ENCODE measurements at places on chromosomes 7 and 10.

DNA sequence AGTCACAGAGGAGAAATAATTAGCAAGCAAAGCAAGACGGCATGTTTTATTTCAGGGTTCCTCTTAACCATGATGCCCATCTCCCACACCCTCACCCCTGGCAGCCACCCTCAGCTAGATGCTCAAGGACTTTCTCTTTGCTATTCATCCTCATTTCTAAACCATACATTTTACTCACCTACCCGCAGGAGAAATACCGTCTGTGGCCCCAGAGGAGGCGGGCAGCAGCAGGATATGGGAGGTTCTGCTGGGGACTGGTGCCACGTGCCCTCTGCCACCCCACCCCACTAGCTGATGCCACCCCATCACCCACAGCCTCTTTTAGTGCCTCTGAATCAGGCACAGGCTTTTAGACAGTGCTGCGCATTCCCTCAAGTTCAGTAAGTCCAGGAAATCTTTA, 168.7 kb upstream of the ITGB1 start:
- no peak for DNase-seq

DNA sequence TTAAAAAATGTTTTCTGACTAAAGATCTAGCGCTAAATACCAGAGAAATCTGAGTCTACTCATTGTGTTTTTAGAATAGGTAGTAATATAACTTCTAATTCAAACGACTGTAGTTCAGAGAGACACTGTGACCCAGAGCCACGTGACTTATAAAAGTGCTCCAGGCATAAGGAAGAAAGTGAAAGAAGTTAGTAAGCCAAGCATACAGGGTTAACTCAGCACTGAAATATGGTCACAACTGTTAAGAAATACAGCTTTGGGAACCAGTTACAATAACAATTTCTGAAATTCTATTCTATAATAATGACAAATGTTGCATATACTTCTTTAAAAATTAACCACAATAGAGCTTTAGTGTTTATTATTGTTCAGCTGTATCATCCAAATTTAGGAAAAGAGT, 119.1 kb downstream of the TFEC start:
- DNase-seq: no peak

- no peak for DNase-seq
These were observed 24.0 kb downstream of the VOPP1 start for GRCh38 chr7:55548295-55548731.

DNA sequence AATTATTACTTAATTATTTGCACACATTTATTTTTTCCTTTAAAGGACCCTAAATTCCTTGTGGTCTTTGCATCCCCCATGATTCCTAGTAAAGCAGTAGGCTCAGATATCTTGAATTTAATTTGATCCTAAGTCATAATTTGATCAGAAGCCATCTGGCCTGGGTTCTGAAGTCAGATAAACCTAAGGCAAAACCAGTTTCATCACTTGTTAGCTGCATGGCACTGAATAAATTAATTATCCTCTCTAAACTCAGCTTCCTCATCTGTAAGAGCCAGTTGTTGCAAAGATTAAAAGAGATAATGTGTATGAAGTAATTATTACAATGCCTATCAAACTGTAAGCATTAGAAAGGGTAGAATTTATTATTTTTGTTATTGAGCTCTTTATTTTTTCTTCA, 293.1 kb downstream of the GRM8 start:
- DNase-seq: no peak

GRCh38 chr10:86970162-86970981, 2.1 kb downstream of the ADIRF start:
- DNase-seq: no peak

- DNase-seq: peak; percentile 46
These were observed 1.8 kb downstream of the DDIT4 start for GRCh38 chr10:72275351-72276012.

GRCh38 chr10:112799726-112800510, 150.1 kb upstream of the TCF7L2 start:
- no peak for DNase-seq

DNA sequence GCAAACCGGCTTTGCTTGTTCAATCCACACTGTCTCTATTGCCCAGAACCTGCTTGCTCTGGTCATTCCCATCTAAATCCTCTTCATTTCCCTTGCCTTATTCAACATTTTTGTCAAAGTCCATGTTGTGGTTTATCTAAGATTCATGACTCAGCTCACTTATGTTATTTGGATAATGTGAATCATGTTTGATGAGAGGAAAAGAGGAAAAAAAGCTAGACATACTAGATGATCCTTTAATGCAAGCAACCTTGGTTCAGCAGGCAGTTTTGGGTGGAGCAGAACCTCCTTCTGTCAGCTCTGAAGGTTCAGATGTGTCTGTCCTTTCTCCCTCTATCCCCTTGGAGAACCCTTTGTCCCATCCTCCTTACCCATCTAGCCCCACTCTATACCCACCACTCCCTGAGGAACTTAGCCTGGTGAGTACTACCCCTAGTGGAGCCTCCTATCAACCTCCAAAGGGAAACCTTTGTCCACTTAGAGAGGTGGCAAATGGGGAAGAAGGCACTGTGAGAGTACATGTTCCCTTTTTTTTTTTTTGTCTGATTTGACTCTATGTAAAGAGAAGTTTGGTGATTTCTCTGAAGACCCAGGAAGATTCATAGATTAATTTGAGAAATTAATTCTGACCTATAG, 2.1 kb upstream of the SAMD9L start:
- no peak for DNase-seq

DNA sequence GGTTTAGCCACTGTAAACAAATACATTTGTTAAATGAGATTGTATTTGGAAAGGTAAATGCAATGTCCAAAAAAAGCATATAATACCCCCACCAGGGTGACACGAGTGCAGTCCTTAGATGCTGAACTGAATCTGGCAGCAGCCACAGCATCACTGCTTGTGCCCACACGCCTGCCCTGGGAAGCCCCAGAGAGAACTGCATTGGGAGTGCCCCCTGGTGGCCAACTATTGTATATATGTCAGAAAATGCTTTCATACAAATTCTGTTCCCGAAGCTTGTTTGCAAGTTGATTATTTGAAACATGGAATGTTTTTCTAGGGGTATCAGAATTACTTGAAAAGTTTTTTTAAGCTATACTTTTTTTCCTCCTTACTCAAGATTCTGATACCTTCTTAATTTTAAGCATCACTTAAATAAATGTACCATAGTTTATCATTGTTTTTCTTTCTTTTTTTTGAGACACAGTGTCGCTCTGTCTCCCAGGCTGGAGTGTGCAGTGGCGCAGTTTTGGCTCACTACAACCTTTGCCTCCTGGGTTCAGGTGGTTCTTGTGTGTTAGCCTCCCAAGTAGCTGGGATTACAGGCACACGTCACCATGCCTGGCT, 50.1 kb downstream of the LANCL2 start:
- peak; percentile 84 for DNase-seq

- DNase-seq: no peak
These were observed 11.3 kb downstream of the LOXL4 start for GRCh38 chr10:98256692-98257091.

GRCh38 chr7:53776323-53776722, 740.9 kb downstream of the POM121L12 start:
- no peak for DNase-seq

- DNase-seq: no peak
These were observed 32.4 kb downstream of the WBP1L start for GRCh38 chr10:102775935-102776669.

GRCh38 chr7:111568870-111569462, 6.7 kb upstream of the IMMP2L start:
- DNase-seq: no peak

DNA sequence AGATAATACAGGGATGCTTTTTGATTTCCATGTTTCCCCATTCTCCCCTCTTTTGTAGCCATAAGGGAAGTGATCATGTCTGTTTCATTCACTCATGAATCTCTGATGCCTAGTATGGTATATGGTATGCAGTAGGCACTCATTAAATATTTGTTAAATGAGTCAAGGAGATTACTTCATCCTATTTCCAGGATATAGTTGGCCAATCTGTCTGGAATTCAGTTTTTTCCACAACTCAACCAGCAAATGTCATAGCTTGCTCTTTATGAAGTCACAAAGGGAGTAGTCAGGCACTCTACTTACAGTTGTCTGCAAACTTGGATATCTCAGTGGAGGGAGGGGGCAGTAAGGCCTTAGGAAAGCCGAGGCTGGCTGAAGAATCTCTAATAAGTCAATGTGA, 853.6 kb downstream of the LRMDA start:
- no peak for DNase-seq

DNA sequence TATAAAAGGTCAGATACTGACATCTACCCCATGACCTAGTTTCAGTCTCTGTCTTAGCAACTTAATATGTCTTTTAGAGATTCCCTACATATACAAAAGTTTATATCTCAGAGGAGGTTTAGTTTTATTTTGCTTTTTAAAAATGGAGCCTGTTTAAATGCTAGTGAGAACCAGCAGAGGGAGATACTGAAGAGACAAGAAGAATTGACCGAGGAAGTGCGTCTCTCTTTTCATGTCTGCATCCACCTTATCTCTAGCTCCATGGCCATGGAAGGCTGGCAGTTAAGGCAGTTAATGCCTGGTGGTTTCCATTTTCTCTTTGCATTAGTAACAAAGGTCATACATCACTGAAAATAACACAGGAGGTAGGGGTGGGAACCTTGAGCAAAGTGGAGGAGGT, 10.7 kb downstream of the SUV39H2 start:
- DNase-seq: no peak

- DNase-seq: no peak
These were observed 147.9 kb downstream of the RPS24 start for GRCh38 chr10:78181381-78182055.

- no peak for DNase-seq
These were observed 7.1 kb upstream of the C10orf105 start for GRCh38 chr10:71726580-71727104.

GRCh38 chr10:60964257-60965235, 20.6 kb upstream of the RHOBTB1 start:
- DNase-seq: peak; percentile 56

- DNase-seq: no peak
These were observed 16.8 kb downstream of the DMBT1 start for GRCh38 chr10:122577311-122577885.

- DNase-seq: no peak
These were observed 218.3 kb downstream of the PTPRN2 start for GRCh38 chr7:158369290-158369689.

GRCh38 chr7:139618482-139619366, 95.2 kb downstream of the CLEC2L start:
- peak; percentile 22 for DNase-seq

Measured in NCI-H345 (cell line).